ENCODE measurements at places on chromosomes 5 and 9.

- DNase-seq: no peak
Observed at GRCh38 chr5:107557051-107557658, 113.6 kb downstream of the EFNA5 start.

DNA sequence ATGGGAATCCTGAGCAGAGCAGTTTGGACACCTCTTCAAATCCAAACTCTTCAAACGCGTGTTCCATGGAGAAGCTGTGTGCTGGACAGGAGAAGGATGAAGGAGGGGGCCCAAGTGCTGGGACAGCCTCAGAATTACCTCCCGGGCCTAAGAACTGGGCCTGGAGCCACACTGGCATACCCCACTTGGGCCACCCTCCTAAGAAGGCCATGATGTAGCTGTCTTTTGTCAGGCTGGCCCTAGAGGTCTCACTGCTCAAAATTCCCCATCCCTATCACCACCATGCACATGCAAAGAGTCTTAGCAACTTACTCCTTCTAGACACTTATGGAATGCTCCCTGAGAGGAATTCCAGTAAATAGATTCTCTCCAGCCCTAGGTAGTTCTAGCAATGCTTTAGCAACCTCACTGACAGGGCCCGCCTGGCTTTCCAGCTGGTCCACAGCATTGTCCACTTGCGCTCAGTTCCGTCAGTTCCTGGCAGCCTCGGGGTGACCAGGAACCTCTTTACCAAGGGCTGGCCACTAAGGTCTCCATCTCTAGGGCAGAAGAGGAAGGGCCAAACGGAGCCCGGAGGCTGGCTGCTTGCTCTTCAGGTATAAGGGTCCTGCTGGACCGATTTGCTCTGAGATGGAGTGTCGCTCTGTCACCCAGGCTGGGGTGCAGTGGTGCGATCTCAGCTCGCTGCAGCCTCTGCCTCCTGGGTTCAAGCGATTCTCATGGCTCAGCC, 75.3 kb downstream of the RGS3 start:
- no peak for DNase-seq

DNA sequence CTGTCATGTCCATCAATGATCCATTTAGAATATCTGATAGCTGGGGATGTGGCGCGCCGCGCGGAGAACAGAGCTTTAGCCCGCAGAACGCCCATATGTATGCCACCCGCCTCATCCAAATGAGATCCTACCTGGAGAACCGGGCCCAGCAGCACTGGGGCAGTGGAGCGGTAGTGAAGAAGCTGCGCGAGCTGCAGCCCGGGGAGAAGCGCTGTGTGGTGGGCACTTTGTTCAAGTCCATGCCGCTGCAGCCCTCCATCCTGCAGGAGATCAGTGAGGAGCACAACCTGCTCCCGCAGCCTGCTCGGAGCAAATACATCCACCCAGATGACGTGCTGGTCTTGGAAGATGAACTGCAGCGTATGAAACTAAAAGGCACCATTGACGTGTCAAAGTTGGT, 313.7 kb downstream of the NR2F1-AS1 start:
- DNase-seq: no peak

- DNase-seq: no peak
Observed at GRCh38 chr9:135814421-135815095, 92.8 kb downstream of the CAMSAP1 start.

- DNase-seq: no peak
Observed at GRCh38 chr9:77848404-77848803, 183.2 kb downstream of the GNAQ start.

DNA sequence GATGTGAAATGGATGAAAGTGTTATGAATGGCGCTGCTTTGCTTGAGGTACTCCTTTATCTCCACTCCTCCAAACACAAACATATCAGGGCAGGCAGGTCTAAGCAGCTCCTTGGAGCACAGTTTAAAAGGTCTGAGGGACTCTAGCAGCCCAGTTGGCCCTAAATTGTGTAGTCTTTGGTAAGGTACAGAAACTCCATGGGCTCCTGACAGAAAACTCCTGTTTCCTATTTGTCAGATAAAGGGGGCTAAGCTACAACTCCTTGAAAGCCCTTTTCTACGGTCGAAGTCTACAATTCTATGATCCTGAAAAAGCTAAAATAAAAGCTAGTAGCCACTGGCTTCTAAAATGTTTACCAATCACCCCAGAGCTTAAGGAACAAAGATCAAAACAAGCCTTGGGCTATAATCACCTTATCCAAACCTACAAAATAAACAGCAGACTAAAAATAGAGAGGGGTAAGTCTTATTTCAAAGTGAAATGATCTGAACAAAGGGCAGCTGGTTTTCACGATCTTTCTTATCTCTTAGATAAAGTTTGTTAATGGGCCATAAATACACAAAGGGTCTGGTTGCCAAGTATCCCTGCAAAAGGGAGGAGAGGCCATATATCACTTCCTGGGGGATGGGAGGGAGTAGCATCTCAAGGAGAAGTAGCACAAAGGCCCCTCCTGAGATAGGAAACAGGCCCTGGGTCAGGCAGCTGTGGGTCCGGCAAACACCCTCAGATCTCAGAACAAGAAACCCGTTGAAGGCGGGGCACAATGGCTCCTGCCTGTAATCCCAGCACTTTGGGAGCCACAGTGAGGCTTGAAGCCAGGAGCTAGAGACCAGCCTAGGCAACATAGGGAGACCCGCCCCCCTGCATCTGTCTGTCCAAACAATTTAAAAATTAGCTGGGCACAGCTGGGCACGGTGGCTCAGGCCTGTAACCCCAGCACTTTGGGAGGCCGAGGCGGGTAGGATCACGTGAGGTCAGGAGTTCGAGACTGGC, 28.3 kb upstream of the DENND4C start:
- DNase-seq: no peak

DNA sequence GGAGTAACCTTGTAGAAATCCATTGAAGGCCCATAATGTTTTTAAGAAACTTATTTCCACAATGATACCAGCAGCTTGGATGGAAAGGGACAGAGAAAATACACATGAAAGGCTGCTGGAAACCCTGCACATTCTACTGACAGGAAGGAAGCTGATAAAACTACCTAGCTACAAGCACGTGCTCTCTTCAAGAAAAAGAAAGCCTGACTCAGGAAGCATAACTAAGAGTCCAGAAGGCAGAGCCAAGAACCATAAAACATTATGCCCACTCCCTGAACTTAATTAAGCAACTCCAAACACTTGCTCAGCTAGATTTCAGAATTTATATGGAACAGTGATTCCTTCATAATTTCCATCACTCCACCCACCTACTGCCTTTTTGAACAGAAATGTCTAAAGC, 430.8 kb downstream of the SEMA5A start:
- DNase-seq: no peak

GRCh38 chr5:112143690-112144089, 275.4 kb downstream of the EPB41L4A start:
- no peak for DNase-seq

DNA sequence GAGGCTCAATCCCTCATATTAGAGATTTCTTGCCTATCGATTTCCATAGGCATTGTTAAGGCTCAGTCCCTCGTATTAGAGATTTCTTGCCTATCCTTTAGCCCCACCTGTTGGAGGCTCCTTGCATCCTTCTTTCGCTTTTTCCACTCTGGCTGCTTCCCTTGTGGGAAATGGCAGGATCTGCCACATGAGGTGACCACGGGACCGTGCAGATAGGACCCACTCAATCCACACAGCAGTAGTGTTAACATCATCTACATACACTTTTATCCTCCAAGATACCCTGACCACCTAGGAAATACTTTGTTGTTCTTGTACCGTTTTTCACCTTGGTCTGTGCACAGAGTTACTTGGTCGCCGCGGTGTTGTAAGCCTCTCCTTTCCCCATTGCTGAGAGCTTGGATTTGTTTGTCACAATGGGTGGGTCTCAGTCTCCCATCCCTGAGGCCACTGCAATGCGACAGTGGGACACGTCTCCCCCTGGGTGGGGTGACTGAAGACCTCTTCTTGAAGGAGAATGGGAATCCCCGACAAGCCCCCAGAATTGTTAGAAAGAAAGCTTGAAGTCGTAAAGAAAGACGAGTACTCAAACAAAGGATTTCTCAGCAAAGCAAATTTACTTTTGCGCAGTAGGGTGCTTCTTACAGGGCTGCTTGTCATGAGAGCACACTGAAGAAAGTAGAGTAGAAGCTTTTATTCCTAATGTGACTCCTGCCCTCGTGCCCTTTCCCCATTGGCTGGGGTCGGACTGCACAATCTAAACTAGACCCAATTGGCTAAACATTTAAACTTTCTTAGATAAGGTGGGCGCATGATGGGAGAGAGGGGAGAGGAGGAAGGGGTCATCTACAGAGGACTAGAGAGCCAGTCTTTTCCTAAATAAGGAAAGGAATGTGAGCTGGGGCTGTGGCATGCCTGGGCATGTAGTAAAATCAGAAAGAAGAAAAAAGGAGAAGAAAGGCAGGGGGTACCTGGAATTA, 19.8 kb downstream of the IFT74 start:
- DNase-seq: no peak

DNA sequence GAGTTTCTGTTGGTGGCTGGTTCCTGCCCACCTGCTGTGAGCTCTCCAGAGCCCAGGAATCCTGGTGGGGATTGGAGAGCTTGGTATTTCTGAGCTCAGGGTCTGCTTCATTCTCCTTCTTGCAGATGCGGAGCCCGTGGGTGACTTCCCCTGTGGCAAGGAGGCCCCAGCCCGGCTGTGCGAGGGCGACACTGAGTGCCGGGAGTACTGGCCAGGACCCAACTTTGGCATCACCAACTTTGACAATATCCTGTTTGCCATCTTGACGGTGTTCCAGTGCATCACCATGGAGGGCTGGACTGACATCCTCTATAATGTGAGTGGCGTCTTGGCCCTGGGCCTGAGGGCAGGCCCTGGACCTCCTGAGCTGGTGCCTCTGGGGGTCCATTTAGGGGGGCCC, 39.5 kb downstream of the CACNA1B start:
- DNase-seq: no peak

- no peak for DNase-seq
Observed at GRCh38 chr5:34680896-34681295, 24.8 kb downstream of the RAI14 start.

- DNase-seq: no peak
Observed at GRCh38 chr5:62460578-62460983, 48.0 kb downstream of the IPO11 start.

DNA sequence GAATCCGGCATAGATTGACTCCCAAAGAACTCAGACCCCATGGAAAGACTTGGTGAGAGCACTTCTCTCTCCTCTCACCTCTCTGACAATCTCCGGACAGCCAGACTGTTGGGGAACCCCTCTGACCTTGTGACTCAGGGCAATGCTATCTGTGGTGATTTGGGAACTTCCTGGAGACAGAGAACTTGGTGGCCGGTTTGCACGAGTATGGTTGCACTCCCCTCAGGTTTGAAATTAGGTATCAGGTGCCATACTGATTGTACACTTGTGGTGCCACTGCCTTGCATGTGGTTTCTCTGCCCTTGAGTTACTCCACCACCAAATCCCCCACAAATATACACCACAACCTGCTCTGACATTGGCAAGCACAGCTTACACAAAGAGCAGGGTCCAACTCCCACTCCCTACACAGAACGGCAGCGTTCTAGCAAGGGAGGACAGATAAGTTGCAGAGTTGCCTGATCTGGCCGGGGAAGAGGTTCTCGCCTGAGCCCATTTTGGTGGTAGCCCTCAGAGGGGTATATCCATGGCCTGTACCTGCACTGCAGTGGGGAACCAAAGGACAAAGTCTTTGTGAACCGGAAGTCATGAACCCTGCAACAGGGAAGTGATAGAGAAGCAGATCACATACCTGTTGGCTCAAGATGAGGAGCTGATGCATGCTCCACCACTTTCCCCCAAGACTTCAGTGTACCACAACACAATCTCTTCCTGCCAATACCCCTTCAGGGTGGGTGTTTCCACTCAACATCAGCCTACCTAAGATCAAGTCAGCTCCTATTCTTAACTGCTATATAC, 255.1 kb downstream of the MCTP1 start:
- no peak for DNase-seq

GRCh38 chr5:172413601-172414171, 40.6 kb downstream of the SH3PXD2B start:
- DNase-seq: no peak

- no peak for DNase-seq
Observed at GRCh38 chr5:6822068-6822467, 108.8 kb downstream of the TENT4A start.

GRCh38 chr9:90287567-90288274, 354.9 kb downstream of the DIRAS2 start:
- peak; percentile 32 for DNase-seq

- no peak for DNase-seq
Observed at GRCh38 chr5:14491015-14491915, 90.3 kb upstream of the OTULINL start.

GRCh38 chr9:111836311-111836710, 41.6 kb upstream of the SHOC1 start:
- DNase-seq: no peak

DNA sequence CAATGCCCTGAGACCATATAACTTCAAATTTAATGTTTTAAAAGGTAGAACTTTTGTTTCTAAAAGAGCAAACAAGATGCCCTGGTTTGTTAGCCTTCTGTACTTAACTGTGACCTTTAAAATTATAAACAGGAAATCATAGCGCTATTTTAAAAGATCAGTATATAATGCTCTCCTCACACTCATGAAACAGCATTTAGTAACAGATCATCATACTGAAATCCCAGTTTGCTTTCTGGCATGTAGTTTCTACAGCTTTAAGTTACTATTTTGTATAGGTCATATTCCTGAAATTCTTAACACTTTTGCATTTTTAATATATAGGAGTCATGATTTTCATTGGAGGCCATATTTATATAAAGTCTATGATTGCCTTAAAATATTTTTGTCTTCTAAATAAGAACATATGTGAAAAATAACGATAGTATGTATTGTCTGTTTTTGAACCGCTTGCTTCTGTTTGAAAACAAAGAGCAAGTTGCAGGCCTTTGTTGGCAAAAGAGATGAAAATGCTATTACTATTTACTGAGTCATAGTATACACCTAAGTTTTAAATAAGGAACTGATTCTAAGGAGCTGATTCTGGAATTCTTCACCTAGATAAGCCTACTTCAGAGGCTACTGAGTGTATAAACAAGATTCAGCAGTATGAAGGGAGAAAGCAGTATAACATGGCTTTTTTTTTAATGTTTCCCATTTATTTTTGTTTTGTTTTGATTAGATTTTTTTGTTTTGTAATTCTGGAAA, 20.5 kb downstream of the SRFBP1 start:
- no peak for DNase-seq

GRCh38 chr5:100273846-100274580, 261.2 kb upstream of the FAM174A start:
- DNase-seq: no peak

GRCh38 chr9:38316166-38316780, 76.2 kb upstream of the ALDH1B1 start:
- no peak for DNase-seq

DNA sequence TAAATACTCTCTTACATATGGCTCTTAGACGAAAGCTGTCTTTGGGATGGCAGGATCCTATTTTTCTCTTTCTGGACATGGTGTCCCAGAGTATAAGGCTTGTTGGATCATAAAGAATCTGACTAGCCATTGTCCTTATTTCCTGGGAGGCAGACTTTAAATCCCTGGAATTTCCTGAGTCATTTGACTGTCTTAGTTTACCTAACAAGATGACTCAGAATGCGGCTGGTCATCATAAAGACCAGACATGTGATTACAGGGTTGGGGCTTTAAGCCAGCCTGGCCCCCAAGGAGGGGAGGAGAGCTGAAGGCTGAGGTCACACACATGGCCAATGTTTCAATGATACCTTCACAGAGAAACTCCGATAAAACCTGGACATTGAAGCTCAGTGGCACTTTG, 37.2 kb downstream of the FAM240B start:
- DNase-seq: no peak

- no peak for DNase-seq
Observed at GRCh38 chr9:136532799-136533774, 12.8 kb downstream of the NOTCH1 start.

- DNase-seq: no peak
Observed at GRCh38 chr9:75333624-75334023, 245.3 kb downstream of the OSTF1 start.

All from GM18507 (cell line).